ENCODE measurements at places on chromosomes 5 and 9. TPM values are rescaled to one million over a fixed set of nuclear protein-coding genes. Genes with fewer than 3 reads are reported as not detected.

The ENTREP1 gene
- 54.4 TPM for polyA plus RNA-seq

The ASS1 gene
- 12.2 TPM for polyA plus RNA-seq

The CDH9 gene
- 0.23 TPM for polyA plus RNA-seq

The ANKRD20A1 gene
- polyA plus RNA-seq, result 1.3 TPM

The PCDHGB4 gene
- polyA plus RNA-seq, result 4.2 TPM

The ANKRD34B gene
- not detected for polyA plus RNA-seq
